ENCODE measurements at places on chromosomes 3 and 15. TPM values are rescaled to one million over a fixed set of nuclear protein-coding genes. Genes with fewer than 3 reads are reported as not detected.

CNBP gene
- 313 TPM for total RNA-seq

SAMD7 gene
- not detected for total RNA-seq

PML gene
- 35.2 TPM for total RNA-seq

YEATS2 gene
- total RNA-seq, result 29.5 TPM

NR2E3 gene
- total RNA-seq, result not detected

SNAP23 gene
- 34.5 TPM for total RNA-seq

GHRL gene
- total RNA-seq, result not detected

COL7A1 gene
- 294 TPM for total RNA-seq

NPAP1 gene
- not detected for total RNA-seq

BUB1B gene
- 20.3 TPM for total RNA-seq

CILP gene
- 0.28 TPM for total RNA-seq

GRAMD1C gene
- 1.4 TPM for total RNA-seq

BFSP2 gene
- not detected for total RNA-seq

ZNF710 gene
- 20.0 TPM for total RNA-seq

ANKDD1A gene
- 1.4 TPM for total RNA-seq

NISCH gene
- total RNA-seq, result 31.2 TPM

MED12L gene
- total RNA-seq, result 0.05 TPM

NOP10 gene
- total RNA-seq, result 279 TPM

IL5RA gene
- total RNA-seq, result not detected

COL8A1 gene
- total RNA-seq, result 6.8 TPM

ROPN1 gene
- not detected for total RNA-seq

FSIP1 gene
- total RNA-seq, result 0.42 TPM

SCN5A gene
- not detected for total RNA-seq

PLA2G4D gene
- not detected for total RNA-seq

MESP2 gene
- total RNA-seq, result 0.42 TPM

SCG5 gene
- total RNA-seq, result 1.3 TPM

ZIC1 gene
- total RNA-seq, result not detected

SLC22A13 gene
- 0.07 TPM for total RNA-seq

COLQ gene
- 0.21 TPM for total RNA-seq

PLCH1 gene
- total RNA-seq, result 0.49 TPM

PPP1R14D gene
- not detected for total RNA-seq

PDCD10 gene
- total RNA-seq, result 72.1 TPM

TYRO3 gene
- 5.7 TPM for total RNA-seq

GBE1 gene
- total RNA-seq, result 13.9 TPM

RAD51 gene
- 10.8 TPM for total RNA-seq

FANCD2OS gene
- 2.3 TPM for total RNA-seq

CAV3 gene
- not detected for total RNA-seq

RBPMS2 gene
- not detected for total RNA-seq

CCDC33 gene
- total RNA-seq, result not detected

ADAMTSL3 gene
- 0.65 TPM for total RNA-seq

ZNF80 gene
- total RNA-seq, result not detected

OXTR gene
- 0.65 TPM for total RNA-seq

KLF15 gene
- 0.63 TPM for total RNA-seq

TATDN2 gene
- total RNA-seq, result 11.1 TPM

SNRK gene
- total RNA-seq, result 8.6 TPM

MKRN2OS gene
- 3.1 TPM for total RNA-seq

NEK4 gene
- 7.9 TPM for total RNA-seq

HYAL3 gene
- 19.0 TPM for total RNA-seq

ALDH1L1 gene
- 2.9 TPM for total RNA-seq

LRRC31 gene
- total RNA-seq, result not detected

SLC15A2 gene
- 3.0 TPM for total RNA-seq

Data from airway epithelial cell (primary cell).